ENCODE measurements at places on chromosomes 6 and 20. TPM values are rescaled to one million over a fixed set of nuclear protein-coding genes. Genes with fewer than 3 reads are reported as not detected.

MAS1 gene
- total RNA-seq: not detected

SLC22A2 gene
- not detected for total RNA-seq

CPXM1 gene
- total RNA-seq: 57.7 TPM

RAD21L1 gene
- total RNA-seq: not detected

HIVEP2 gene
- 13.2 TPM for total RNA-seq

RAET1L gene
- total RNA-seq: not detected

EEF1A2 gene
- 1.2 TPM for total RNA-seq

SLC35D3 gene
- total RNA-seq: not detected

PRELID3B gene
- total RNA-seq: 56.8 TPM

CABLES2 gene
- 2.3 TPM for total RNA-seq

PTGIS gene
- 124 TPM for total RNA-seq

DCBLD1 gene
- 9.9 TPM for total RNA-seq

KIF13A gene
- 48.5 TPM for total RNA-seq

CST2 gene
- not detected for total RNA-seq

GNRH2 gene
- not detected for total RNA-seq

COL9A3 gene
- 0.42 TPM for total RNA-seq

TMEM170B gene
- 13.5 TPM for total RNA-seq

SNAI1 gene
- total RNA-seq: 19.1 TPM

ID4 gene
- 203 TPM for total RNA-seq

BCLAF1 gene
- total RNA-seq: 117 TPM

GPR6 gene
- total RNA-seq: not detected

CCM2L gene
- total RNA-seq: 10.4 TPM

INSM1 gene
- total RNA-seq: not detected
